ENCODE measurements at places on chromosomes 4 and X.

GRCh38 chr4:180380733-180381132, 1862.5 kb upstream of the TENM3 start:
- DNase-seq, result no peak

- DNase-seq, result no peak
Measured at GRCh38 chr4:86117705-86118302, 242.0 kb downstream of the MAPK10 start.

- DNase-seq, result no peak
Measured at GRCh38 chr4:99878604-99879003, 15.6 kb downstream of the LAMTOR3 start.

DNA sequence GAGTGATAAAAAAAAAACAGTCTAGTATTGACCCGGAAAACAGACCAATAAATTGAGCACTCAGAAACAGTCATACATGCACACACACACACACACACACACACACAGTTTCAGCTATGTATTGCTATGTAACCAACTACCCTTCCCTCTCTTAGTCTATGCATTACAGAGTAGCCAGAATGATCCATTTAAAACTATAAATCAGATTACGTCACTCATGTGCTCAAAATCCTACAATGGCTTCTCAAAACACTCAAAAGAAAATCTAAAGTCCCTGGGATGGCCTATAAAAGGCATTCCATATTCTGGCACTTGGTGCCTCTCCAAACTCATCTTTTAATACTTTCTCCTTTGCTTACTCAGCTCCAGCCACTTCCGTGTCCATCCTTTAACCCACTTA, 46.5 kb upstream of the ZIC3 start:
- DNase-seq, result no peak
